MCF 10A (cell line): ENCODE measurements at places on chromosomes 13 and 19. TPM values are rescaled to one million over a fixed set of nuclear protein-coding genes. Genes with fewer than 3 reads are reported as not detected.

DNA sequence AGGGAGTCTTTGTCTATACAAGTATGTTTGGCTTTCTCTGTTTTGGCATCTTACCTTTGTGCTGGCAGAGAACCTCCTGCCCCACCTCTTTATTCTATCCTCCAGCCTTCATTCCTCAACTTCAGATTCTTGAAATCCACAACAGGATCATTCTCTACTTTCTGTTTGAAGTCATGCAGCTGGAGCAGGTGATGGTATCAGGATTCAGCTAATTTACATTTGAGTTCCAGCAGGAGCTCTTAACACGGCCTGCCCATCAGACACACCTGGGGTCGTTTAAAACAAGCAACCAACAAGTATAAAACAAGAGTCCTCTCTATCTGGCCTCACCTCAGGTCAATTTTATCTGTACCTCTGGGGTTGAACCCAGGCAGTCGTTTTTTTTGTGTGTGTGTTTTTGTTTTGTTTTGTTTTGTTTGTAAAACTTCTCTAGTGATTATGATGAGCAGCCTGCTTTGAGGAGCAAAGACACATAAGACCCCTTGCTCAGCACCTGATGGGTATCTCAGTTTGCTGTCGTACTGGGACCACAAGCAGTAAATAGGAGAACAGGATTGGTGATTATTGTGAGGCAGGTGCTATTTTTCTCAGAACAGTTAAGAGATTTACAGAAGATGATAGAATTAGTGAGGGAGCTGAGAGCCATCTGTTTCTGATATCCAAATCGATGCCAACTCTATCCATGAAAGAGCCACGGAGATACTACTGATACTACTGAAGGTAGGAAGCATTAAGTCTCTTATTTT, 78.4 kb downstream of the GPC6 start:
- no peak for DNase-seq
- no peak overlapping the region for H3K27ac ChIP-seq
- H3K36me3 ChIP-seq = no peaks in the 10 kb centered on the region
- H3K27me3 ChIP-seq = no peaks in the 10 kb centered on the region

LILRA1 gene
- not detected in 2 replicates for total RNA-seq

DNA sequence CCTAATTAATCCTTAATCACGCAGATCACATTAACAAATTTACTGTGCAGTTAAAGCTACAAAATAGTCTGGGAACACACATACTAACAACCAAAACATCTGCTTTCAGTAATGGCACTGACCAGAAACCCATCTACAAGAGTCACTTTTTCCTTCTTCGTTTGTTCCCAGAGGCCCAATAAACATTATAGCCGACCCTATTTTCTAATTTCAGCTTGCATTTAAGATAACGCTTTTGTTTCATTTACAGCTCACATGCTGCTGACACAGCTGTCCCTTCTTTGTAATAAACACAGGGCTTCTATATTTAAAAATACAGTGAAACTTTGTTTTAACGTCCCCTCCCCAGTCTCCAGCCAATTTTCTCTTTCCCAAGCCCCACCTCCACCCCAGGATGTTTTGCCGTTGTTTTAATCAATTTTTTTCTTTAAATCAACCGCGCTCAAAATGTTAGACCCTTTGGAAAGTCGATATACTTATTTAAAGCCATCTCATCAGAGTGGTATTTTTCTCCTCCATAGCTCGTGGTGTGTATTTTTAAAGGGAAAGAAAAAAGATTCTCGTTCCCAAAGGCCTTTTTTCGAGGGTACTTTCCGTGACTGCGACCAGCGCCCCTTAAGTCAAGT, 1.7 kb upstream of the WBP4 start:
- H3K4me3 ChIP-seq = peak overlapping the region; percentile 99
- H3K36me3 ChIP-seq = peaks cover 28% of the 10 kb centered on the region
- H3K4me1 ChIP-seq = peaks cover 33% of the 10 kb centered on the region
- peak overlapping the region; percentile 99 for H3K27ac ChIP-seq
- no peaks in the 10 kb centered on the region for H3K27me3 ChIP-seq

DNA sequence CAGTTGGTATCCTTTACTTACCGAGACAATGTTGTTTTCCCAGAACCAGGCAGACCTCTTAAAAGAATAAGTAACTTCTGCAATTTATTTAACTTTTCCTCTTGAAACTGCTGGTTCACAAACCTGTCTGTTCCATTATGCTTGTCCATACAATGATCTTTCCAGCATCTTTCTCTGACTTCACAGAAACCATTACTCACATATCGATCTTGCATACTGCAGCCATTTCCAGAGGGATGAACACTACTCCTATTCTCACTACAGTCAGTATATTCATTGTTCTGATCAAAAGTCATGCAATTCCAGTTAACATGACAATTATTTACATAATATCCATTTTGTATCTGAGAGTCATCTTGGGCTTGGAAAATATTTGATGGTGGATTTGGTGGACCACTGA, 2.8 kb downstream of the N4BP2L2 start:
- H3K36me3 ChIP-seq = peaks cover 63% of the 10 kb centered on the region
- peaks cover 50% of the 10 kb centered on the region for H3K4me1 ChIP-seq
- H3K4me3 ChIP-seq = peak overlapping the region; percentile 9
- no peak overlapping the region for H3K27ac ChIP-seq

GRCh38 chr13:100541897-100542825, 46.4 kb downstream of the GGACT start:
- no peaks in the 10 kb centered on the region for H3K4me1 ChIP-seq
- no peak overlapping the region for H3K27ac ChIP-seq
- no peaks in the 10 kb centered on the region for H3K36me3 ChIP-seq
- no peaks in the 10 kb centered on the region for H3K27me3 ChIP-seq
- no peak overlapping the region for H3K4me3 ChIP-seq

NHLRC3 gene
- total RNA-seq = 11.3 and 13.2 TPM in 2 replicates

DNA sequence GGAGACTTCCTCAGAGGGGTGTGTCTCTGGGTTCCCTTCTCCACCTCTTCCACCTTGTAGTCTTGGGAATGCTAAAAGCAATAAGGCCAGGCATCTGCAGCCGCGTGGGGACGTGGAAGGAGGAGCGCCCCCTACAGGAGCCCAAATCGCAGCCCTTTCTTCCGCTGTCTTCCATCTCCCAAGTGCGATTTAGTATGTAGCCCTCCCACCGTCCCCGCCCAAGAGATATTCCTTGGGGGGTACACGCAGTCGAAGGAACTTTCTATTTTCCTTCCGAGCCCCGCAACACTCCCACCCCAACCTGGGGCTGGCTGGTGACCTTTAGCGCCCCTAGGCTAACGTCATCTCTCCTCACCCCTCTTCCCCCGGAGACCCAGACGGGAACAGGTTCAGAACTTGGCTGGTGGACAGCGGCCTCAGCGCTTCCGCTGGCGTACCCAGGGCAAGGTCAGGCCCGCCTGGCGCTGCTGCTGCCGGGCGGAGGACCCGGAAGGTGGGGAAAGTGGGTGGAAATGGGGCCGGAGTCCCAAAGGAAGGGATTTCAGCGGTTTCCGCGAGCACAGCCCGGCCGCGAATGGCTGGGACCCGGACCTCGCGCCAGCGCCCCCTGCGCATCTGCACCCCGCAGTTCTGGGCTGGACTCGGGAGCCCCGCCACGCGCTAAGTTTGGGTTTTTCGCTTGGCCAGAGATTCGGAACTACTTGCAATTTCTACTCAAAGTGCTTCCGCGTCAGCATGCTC, 2.1 kb upstream of the PCDH8 start:
- no peaks in the 10 kb centered on the region for H3K36me3 ChIP-seq
- H3K4me1 ChIP-seq = peaks cover 5% of the 10 kb centered on the region
- H3K27ac ChIP-seq = peak overlapping the region; percentile 46
- DNase-seq = peak; percentile 62
- H3K27me3 ChIP-seq = peaks cover 32% of the 10 kb centered on the region
- H3K4me3 ChIP-seq = peak overlapping the region; percentile 81

- H3K27ac ChIP-seq = no peak overlapping the region
- peaks cover 11% of the 10 kb centered on the region for H3K27me3 ChIP-seq
- H3K36me3 ChIP-seq = no peaks in the 10 kb centered on the region
- no peak overlapping the region for H3K4me3 ChIP-seq
- H3K4me1 ChIP-seq = no peaks in the 10 kb centered on the region
Observed at GRCh38 chr19:11421371-11422098, 2.4 kb upstream of the RGL3 start.

- peaks cover 10% of the 10 kb centered on the region for H3K4me1 ChIP-seq
- H3K4me3 ChIP-seq = no peak overlapping the region
- H3K36me3 ChIP-seq = peaks cover 11% of the 10 kb centered on the region
- DNase-seq = no peak
- no peak overlapping the region for H3K27ac ChIP-seq
Observed at GRCh38 chr13:100244431-100244830, 155.5 kb downstream of the PCCA start.

IL27RA gene
- 1.7 and 2.7 TPM in 2 replicates for total RNA-seq
